ENCODE measurements at places on chromosomes 7 and 10. TPM values are rescaled to one million over a fixed set of nuclear protein-coding genes. Genes with fewer than 3 reads are reported as not detected.

GDF2 gene
- not detected for total RNA-seq

GNGT1 gene
- total RNA-seq = not detected

AQP1 gene
- 0.14 TPM for total RNA-seq

SEMA3A gene
- 5.0 TPM for total RNA-seq

CAV2 gene
- not detected for total RNA-seq

ADCYAP1R1 gene
- total RNA-seq = not detected

LHFPL3 gene
- total RNA-seq = not detected

PNLIPRP1 gene
- total RNA-seq = not detected

NKX2-3 gene
- not detected for total RNA-seq

VSTM4 gene
- total RNA-seq = 0.25 TPM
